ENCODE measurements at places on chromosomes 6 and 20. TPM values are rescaled to one million over a fixed set of nuclear protein-coding genes. Genes with fewer than 3 reads are reported as not detected.

DNA sequence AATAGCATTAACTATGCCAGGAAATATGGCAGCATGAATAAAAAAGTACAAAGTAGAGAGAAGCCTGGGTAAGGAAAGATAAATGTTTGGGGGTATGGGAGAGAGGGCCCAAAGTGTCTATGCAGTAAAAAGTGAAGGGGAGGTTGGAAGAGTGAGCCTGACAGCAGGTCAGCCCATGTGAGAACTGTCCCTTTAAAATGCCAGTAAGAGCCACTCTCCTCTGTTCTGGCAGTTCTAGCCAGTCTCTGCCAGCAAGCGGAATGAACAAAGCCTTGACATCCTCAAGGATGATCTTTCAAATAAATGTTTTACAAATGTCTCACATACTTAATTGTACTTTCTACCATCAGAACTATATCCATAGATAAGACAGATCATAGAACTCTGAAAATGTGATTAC is 164.5 kb downstream of the DST start:
- DNase-seq, result no peak

- DNase-seq, result no peak
Observed at GRCh38 chr6:169205176-169206160, 48.2 kb downstream of the THBS2 start.

GRCh38 chr6:100633096-100633777 is 168.5 kb upstream of the SIM1 start:
- no peak for DNase-seq

The NFS1 gene
- 33.6 TPM for total RNA-seq

GRCh38 chr6:129138739-129139405 is 255.9 kb downstream of the LAMA2 start:
- DNase-seq, result no peak

The RWDD1 gene
- total RNA-seq, result 47.8 TPM

The PCSK2 gene
- not detected for total RNA-seq

DNA sequence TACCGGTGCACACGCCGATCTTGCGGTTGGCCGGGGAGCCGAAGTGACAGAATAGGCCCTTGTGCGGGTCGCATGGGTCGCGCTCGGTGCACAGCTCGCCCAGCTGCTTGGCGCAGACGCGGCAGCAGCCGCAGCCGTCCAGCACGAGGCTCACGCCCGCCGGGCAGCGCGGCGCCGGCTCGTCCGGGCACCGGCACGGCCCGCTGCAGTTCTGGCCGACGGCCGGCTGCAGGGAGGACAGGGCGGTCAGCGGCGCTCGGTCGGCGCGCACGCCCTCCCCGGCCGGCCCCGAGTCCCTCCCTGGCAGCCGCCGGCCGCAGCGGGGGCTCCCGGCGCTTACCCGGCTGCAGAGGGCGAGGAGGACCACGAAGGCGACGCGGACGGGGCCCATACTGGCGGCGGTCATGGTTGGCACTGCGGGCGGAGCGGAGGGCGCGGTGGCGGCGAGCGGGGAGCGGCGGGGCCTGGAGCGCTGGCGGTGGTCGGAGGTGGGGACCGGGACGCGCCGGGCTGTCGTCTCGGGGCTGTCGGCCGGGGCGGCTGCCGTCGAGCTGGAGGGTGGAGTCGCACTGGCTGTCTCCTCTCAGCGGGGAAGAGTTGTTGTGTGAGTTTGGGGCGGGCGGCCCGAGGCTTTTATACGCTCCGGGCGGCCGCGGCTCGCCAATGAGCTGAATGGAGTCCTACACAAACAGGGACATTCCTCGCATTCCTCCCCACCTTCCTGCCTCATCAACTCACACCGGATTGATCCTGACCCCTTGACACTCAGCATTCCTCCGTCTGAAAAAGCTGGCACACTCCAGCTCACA is at the start of gene CCN2:
TSS of gene CCN2 (minus strand) at position 606 of the 809 bp plus-strand sequence. CDS start at position 406, 200 bp downstream.
- DNase-seq, result no peak

The MYMX gene
- total RNA-seq, result not detected

GRCh38 chr20:21182832-21183563 is 57.1 kb downstream of the KIZ start:
- no peak for DNase-seq

The LY6G5C gene
- total RNA-seq, result 1.4 TPM

DNA sequence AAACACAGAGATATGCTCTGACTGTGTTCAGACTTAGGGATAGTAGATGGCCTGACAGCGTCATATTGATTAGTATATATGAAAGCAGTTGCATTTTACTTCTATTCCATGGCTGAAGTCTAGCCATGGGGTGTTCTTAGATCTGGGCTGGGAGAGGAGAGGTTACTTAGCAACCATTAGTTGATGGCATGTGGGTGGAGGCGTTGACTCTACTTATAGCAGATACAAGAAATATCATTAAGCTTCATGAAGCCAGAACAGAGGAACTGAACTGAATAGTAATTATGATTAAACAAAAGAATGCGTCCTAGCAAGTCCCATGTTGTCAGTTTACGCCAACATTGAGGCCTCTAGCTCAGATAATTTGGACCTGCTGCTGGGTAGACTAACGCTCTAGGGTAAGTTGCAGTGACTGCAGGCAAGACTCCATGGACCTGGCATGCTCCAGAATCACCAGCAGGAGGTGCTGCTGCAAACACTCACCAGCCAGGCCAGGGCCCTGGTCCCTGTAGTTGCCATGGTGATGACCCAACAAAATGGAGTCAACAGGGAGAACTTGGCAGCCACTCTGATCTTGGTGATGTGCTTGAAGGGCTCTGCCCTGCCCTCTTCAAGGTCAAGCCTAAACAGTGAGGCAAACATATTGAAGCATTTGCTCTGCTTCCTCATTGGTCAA is 477.3 kb downstream of the PREX1 start:
- DNase-seq, result no peak

GRCh38 chr6:125421836-125422235 is 120.1 kb upstream of the HDDC2 start:
- DNase-seq, result no peak

GRCh38 chr6:156589281-156589680 is 187.9 kb upstream of the ARID1B start:
- DNase-seq, result no peak

The NPEPL1 gene
- total RNA-seq, result 14.3 TPM

DNA sequence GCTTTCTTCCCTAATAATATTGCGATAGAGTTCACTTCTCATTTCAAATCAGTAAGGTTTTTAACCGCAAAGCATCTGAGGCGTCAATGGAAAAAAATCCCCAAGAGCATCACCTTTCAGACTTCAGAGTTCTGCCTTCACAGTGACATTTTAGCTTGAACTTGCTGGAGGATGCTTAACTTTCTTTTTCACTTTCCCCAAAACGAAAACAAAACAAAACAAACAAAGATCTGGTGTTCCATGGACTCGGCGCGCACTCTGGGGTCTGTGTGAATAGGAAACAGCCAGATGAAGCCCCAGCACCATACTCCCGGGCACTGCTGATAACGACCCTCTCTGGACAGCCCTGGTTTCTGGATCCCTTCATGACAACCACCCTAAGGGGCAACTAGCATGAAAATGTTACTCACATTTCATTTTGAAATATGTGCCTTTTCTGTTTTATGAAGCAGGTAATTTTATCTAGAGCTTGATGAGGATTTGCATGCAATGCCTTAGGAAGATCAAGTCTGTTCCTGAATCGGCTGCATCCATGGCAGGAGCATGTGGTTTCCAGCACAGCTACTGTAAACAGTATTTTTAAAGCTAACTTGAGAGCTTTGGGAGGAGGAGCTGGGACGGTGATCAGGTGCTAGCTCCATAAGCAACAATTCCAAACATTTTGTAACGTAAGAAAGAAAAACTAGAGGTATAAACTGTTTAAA is 44.5 kb downstream of the RAMACL start:
- DNase-seq, result no peak

- no peak for DNase-seq
Observed at GRCh38 chr20:60764328-60764727, 487.7 kb upstream of the CDH4 start.

GRCh38 chr6:36862164-36862847 is 12.3 kb downstream of the PPIL1 start:
- DNase-seq, result no peak

DNA sequence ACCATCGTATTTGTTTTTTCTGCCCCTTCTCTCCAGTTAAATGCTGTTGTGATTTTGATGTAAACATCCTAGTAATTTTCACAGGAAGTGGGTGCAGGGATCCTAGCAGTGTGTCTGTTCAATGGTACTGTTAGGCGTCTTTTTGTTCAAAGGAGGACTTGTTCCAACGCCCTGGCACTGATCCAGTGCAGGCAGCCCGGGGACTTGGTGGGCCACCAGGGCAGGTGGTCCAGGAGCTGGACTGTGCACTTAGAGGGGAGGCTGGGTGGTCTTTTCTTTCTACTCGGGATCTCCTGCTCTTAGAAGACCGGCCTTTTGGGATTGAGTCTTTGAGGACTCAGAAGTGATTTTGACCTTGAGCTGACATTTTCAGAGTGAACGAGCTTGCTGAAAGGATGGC is 41.1 kb upstream of the NKX2-2 start:
- no peak for DNase-seq

DNA sequence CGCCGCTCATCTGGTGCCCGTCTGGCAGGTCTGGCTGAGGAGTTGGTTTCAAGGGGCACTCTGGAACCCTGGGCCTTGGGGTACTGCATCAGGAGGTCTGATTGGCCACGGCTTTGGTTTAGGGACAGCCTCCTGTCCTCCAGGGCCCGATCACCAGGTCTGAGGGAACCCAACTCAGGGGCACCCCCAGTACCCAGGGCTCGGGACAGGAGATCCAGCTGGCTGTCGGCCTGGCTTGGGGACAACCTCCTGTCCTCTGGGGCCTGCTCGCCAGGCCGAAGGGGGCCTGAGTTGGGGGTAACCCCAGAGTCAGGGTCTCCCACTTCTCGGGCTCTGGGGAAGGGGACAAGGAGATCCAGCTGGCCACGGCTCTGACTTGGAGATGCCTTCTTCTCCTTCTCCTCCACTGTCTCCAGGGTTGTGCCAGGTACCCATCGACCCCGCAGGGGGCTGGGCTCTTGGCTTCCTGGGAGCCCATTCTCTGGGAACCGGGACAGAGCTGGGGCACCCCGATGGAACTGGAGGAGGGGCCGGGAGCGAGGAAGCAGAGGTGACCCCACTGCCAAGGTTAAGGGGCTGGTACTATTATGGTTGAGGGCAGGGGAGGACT is 2.4 kb upstream of the EIF6 start:
- no peak for DNase-seq

DNA sequence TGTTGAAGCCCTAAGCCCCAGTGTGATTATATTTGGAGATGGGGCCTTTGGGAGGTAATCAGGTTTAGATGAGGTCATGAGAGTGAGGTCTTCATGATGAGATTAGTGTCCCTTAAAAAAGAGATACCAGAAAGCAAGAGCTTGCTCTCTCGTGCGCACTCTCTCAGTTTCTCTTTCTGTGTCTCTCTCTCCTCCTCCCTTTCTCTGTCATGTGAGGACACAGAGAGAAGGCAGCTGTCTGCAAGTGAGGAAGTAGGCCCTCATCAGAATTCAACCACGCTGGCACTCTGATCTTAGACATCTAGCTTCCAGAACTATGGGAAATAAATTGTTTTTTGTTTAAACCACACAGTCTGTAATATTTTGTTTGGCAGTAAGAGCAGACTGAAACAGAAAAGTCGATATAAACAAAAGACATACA is 180.5 kb downstream of the IBTK start:
- DNase-seq, result no peak

The RIPPLY2 gene
- not detected for total RNA-seq

GRCh38 chr6:100230953-100231316 is 233.8 kb downstream of the SIM1 start:
- no peak for DNase-seq

DNA sequence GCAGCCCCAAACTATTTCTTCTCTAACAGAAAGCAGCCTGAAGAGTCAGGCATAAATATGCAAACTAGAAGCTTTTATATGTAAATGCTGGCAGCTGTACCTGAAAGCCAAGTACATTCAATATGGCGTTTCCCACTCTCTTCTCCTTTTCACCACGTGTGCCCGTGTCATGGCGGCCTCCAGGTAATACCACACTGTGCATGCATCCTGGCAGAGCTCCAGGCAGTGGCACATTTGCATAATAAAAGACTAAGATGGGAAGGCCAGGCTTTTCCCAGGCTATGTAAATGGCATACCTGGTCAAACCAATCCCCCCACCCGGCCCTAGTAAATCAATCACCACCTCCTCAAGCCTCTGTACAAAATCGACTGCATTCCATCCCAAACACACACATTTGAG is 120.6 kb downstream of the MMUT start:
- no peak for DNase-seq

The SLC17A3 gene
- total RNA-seq, result not detected

All from activated naive CD4-positive, alpha-beta T cell treated with anti-CD3 and anti-CD28 coated beads for 36 hours (primary cell).